ENCODE measurements at places on chromosomes 4 and X. TPM values are rescaled to one million over a fixed set of nuclear protein-coding genes. Genes with fewer than 3 reads are reported as not detected.

DNA sequence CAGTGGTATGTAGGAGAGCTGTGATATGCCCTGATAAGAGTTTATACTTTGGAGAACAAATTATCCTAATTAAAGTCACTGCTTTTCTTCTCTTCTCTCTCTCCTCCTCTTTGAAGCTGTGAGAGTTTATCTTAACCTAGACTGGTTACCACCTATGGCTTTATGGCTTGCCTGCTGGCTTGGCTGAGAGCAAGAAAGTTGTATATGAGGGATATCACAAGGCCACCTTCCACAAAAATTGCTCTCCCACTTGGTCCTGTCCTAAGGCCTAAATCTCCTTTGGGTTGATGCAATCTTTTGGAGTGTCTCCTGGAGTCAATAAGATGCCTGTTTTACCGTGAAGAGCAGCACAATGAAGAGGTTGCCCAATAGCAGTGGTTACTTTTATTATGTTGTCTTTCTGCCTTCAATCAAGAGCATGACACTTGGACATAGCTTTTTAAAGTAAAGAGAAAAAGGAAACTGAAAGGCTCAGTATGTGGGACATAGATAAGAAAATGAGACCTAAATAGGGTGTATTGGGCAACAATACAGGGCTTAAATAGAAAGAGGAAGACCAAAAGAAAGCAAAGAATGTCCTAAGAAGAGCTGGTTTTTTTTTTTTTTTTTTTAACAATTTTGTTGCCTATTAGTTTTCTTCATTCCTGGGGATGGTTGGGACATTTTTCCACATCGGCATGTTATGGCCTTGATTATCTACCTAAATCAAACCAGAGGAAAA lies 9.2 kb downstream of the GUCY1A1 start:
- no peak for DNase-seq

DNA sequence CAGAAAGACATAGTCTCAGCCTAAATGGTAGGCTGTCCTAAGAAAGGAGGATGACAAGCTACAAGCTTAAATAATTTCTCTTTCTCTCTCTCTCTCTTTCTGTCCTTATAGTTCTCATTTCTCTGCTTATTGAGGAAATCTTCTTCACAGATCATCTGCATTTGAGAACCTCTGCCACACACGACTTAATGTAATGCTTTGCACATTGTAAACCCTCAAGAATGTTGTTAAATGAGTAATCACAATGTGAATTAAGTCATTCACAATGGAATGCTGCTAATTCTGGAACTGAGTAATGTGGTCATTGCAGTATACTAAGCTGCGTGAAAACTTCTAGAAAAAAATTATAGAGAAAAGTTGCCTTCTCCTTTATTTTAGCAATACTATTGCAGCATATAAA lies 508.9 kb upstream of the FTHL17 start:
- peak; percentile 12 for DNase-seq

DNA sequence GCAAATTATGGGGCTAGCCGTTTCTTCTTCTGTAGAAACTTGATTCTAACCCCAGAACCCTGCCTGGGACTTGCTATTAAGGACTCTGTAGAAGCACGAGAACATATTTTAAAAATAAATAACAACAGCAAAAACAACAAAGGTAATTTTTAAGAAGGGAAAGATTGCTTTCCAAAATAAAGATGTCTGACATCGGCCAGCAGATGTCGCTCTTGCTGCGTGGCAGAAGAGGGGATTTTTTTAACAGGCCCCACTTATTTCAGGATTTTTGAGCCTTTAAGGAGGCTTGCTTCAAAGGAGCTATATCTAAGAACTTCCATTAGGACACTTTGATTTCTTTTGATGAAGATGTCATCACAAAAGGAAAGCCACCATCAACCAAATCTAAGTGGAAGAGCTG lies 62.8 kb upstream of the EGFL6 start:
- peak; percentile 47 for DNase-seq

The NAP1L5 gene
- 8.3 TPM for total RNA-seq

DNA sequence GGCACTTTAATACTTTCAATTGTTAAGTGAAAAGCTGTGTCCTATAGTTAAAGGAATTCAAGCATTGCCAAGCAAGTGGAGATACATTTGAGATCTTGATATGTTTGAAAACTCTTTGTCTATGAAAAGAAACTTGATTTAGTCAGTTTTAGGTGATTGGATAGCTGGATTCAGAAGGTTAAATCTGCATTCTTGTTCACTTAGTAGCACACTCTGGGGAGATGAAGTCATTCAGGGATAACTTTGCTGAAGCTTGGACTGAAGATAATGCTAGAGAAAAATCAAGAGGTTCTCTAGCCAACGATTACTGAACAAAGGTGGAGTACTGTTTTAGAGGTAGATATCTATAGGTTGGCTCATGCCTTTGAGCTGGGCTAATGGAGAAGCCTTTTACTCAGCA lies 90.6 kb downstream of the DCAF8L2 start:
- no peak for DNase-seq

DNA sequence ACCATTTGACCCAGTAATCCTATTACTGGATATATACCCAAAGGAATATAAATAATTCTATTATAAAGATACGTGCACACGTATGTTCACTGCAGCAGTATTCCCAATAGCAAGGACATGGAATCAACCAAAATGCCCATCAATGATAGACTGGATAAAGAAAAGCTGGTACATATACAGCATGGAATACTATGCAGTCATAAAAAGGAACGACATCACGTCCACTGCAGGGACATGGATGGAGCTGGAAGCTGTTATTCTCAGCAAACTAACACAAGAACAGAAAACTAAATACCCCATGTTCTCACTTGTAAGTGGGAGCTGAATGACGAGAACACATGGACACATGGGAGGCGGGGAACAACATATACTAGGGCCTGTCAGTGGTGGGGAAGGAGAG lies 69.7 kb downstream of the PHF8 start:
- no peak for DNase-seq

DNA sequence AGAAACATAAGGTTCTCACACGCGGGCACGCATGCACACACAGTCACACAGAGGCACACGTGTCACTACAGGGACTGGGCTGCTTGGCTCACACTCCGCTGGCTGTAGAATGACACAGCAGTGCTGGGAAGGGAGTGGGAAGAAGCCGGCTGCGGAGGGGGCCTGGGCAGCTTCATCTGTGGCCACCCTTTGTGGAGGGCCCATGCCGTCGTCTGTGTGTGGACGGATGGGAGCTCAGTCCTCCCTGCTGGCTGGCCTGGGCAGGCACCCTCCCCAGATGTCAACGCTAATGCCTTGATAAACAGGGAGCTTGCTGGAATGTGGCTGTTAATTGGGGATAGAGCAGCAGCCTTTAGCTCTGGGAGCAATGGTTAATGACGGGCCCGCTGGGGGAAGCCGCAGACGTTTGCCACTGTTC lies 621.1 kb downstream of the BCOR start:
- DNase-seq: no peak

GRCh38 chrX:54564936-54565335 lies 34.9 kb downstream of the GNL3L start:
- DNase-seq: no peak

The TMEM31 gene
- not detected for total RNA-seq

GRCh38 chr4:145351162-145351561 lies 130.5 kb upstream of the SMAD1 start:
- DNase-seq: no peak

DNA sequence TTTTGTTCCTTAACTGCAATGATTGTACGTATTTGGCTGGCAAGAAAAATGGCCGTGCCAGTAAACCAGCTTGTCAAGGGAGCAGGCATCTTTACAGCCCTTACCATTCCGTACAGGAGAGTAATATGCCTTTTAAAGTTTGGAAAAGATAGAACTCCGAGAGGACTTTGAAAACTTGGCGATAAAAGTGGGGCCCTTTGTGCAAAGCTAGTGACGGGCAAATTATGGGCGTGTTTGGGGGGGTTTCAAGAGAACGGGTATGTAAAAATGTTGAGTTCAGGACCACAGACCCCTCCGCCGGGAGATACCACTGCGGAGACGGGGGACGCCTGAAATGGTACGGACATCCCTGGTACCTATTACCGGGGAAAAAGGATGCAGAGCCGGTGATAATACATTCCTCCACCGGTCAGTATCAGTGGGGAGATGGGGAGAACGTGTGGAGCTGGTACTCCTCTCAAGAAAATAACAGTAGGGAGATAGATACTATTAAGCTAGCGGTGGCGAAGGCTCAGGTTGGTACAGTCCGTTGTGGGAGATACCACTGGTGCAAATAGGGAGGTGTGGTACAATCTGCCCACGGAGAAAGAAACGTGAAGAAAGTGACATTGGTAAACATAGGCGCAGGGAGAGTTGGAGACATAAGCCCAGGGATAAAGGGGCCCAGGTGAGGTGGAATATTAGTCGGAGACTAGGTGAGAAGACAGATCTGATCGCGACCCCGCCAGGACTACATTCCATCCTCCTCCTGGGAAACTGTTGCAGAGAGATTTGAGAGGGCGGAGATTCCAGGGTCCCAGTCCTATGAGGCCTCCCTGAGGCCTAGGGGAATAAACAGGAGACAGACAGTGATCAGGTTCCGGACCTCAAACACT lies 14.5 kb downstream of the SPACA5 start:
- DNase-seq: peak; percentile 86

GRCh38 chrX:37967714-37968113 lies 38.6 kb upstream of the SYTL5 start:
- DNase-seq: no peak

DNA sequence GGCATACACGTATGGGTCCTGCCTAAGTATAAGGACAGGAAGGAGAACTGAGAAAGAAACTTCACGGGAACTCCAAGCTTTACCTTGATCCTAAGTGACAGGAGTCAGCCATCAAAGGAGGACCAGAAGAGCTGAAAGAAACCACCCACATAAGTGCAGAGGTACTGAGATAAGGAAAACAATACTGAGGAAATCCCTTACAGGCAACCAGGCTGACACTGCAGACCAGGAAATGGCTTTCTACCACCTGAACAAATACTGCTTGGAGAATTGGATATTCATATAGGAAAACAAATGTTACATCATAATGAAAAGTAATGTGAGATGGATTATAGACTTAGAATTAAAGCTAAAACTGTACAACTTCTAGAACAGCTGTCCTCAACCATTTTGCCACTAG lies 127.0 kb downstream of the IL15 start:
- no peak for DNase-seq

The NAP1L3 gene
- total RNA-seq: 1.7 TPM

GRCh38 chr4:16827045-16827444 lies 71.4 kb downstream of the LDB2 start:
- DNase-seq: no peak

DNA sequence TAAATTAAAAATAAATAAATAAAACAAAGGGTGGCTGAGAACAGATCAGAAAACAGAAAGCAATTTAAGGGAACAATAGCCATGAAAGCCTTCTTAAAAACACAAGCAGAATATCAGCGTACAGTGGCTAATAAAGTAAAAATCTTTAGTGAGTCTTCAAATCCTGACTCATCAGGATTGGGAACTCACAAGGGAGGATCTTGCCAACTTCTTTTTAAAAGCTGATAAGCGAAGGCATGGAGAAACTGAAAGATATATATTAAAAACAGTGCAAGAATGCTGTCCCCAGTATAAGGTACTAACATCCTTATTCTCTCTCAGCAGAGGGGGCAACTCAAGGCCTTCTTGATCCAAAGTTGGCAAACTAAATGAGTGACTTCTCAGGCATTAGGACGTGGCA lies 180.1 kb downstream of the DHX15 start:
- DNase-seq: no peak

GRCh38 chr4:173257732-173258717 lies 76.1 kb downstream of the HMGB2 start:
- peak; percentile 80 for DNase-seq

DNA sequence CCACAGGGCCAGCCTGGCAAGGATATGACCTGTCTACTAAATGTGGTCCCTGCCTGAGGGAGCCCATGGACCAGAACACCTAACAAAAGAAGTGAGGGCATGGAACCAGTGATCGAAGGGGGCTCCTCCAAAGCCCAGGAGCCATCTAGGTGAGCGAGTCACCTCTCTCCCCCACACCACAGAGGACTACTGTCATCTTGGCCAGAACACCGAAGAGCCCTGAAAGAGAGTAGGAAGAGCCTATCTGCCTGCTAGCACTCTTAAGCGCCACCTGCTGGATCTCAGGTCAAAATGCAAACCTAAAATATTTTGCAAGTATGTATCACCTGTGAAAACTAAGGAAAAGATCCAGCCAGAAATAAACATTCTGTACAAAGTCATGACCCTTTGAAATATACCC lies 137.9 kb upstream of the ZXDB start:
- peak; percentile 0 for DNase-seq

The GAB3 gene
- 7.3 TPM for total RNA-seq

GRCh38 chr4:39931441-39931901 lies 46.2 kb downstream of the PDS5A start:
- no peak for DNase-seq

DNA sequence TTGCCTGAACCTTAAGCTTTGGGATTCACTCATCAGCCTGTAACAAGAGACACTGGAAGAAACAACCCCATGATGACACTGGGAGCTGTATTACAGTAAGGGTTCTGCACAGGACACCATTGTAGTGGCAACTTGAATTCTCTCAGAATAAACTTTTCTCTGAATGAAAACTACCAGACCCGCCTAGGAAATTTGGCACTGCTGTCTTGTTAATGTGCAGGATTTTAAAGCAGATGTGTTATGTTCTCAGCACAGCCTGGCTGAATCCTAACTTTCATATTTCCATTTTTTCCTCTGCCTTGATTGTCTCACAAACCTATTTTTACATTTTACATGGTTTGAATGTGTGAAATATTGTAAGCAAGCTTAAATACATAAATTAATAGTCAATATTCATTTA lies 253.6 kb downstream of the UNC5C start:
- DNase-seq: no peak

DNA sequence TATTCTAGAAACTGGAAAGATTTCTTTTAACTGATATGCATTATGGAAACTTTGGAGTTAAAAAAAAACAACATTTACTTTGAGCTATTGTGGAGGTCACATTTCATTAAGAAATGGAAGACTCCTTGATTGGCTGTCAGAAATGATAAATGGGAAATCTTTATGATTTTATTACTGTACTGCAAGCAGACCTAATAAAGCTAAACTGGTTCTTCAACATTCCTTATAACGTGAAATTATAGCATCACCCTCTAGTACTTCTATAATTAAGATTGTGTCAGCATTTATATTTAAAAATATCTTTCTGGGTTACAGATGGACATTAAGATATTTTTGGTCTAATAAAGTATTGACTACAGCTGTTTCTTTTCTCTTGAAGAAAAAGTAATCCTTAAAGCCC lies 213.8 kb upstream of the PACRGL start:
- DNase-seq: no peak

The IL3RA gene
- not detected for total RNA-seq

DNA sequence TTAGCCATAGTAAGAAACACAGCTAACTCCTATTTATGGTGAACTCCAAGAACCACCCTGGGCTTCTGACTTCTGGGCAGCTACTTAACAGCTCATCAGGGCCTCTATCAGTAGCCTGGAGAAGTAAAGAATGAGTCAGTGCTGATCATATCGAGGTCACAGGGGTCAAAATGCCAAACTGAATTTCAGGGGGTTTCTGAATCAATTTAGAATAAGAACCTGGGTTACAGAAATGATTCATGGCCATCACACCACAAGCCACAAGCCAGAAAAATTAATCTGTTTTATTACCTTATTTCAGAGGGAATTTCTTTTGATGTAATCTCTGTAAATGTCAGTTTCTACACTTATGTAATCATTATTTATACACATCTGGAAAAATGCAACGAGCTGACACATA lies 64.4 kb downstream of the CHST7 start:
- DNase-seq: no peak

Data from myocyte (in vitro differentiated cells).